Skin of body (tissue), 3 donors: ENCODE measurements at places on chromosomes 1 and 21. TPM values are rescaled to one million over a fixed set of nuclear protein-coding genes. Genes with fewer than 3 reads are reported as not detected.

The CRYBG2 gene
- 15.4 TPM for total RNA-seq

The NAV1 gene
- total RNA-seq, result 19.4 TPM

The KRTAP8-1 gene
- total RNA-seq, result 2.5 TPM

The PRKAA2 gene
- 10.6 TPM for total RNA-seq

- no peak for DNase-seq
Observed at GRCh38 chr1:74464037-74464436, 48.4 kb downstream of the LRRC53 start.

DNA sequence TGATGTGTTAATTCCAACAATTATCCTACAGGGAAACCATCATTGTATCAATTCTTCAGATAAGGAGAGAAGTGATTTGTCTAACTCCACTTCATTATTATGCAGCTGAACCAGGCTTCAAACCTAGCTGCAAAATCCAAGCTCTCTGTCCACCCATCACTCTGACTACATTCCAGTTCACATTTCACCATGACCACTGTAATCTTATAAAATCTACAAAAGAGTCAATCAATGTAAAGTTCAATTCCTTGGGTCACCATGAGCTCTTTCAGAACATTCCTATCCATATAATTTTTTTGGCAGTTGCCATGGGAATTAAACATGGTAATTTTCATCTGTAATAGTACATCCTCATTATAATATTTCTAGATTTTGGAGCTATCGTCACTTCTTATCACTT, 100.9 kb downstream of the PLPPR5 start:
- DNase-seq, result no peak

DNA sequence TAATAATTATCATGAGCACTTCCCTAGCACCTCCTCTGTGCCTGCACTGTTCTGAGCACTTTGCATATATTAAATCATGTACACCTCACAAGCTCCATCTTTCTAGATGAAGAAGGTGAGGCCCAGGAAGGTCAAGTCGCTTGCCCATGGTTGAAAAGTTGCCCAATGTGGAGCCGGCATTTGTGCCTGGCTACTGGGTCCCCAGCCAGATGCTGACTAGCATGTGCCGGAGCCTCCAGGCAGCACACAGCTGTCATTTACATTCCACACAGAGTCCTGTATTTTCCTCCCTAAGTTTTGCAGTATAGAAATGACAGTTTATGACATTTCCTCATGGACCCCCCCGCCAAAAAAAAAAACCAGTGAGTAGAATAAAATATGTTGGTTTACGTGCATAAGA, 94.3 kb downstream of the BCAR3 start:
- DNase-seq, result no peak

DNA sequence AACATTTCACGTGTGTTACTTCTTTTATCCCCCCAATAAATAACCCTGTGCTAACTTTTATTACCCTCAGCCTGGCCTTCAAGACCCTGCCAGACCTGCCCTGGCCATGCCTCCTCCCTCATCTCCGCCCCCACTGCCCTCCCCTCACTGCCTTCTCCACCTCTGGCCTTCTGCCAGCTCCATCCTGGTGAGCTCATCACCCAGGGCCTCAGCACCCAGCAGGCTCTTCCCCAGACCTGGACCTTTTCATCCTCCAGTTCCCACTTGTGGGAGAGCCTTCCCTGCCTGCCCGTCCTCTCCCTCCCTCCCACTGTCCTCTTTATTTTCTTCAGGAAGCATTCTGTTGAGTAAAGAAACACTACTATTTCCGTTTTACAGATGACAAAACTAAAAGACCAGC, 72.0 kb downstream of the SLC66A1 start:
- no peak for DNase-seq

- DNase-seq, result peak; percentile 77
Observed at GRCh38 chr1:8343464-8344001, 25.6 kb downstream of the SLC45A1 start.

- no peak for DNase-seq
Observed at GRCh38 chr1:83083589-83084224, 915.2 kb downstream of the TTLL7 start.

- DNase-seq, result no peak
Observed at GRCh38 chr1:168265596-168265995, 15.1 kb upstream of the TBX19 start.

DNA sequence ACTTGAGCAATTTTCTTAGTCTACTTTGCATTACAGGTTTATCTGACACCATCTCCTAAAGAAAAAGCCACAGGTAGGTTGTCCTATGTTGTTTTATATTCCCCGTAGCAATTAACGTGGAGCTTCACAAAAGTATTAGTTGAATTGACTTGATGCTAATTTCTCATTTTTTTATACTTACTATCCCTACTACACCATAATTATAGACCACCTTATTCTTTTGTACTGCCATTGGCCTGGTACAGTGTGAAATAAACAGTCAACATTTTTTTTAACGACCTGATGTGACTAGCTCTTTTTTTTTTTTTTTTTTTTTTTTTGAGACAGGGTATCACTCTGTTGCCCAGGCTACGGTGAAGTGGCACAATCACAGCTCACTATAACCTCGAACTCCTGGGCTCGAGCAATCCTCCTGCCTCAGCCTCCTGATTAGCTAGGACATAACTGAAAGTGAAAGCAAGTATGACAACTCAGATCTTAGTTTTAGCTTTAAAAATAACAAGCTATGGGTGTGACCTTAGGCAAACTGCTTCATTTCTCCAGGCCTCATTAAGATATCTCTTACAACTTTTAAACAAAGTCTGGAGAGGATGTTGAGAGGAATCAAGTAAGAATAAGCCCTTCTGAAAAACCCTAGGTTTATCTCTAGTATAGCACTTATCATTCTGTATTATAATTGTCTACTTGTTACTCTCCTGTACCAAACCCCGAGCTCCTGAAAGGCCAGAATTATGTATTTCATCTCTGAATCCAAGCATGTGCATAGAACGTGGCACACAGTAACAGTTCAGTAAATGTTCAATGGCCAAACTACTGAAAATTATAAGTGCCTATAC, 49.5 kb downstream of the LUZP1 start:
- DNase-seq, result no peak

GRCh38 chr1:93537924-93538323, 90.0 kb downstream of the FNBP1L start:
- DNase-seq, result no peak

GRCh38 chr1:248114890-248115289, 19.9 kb downstream of the OR2L13 start:
- DNase-seq, result no peak

DNA sequence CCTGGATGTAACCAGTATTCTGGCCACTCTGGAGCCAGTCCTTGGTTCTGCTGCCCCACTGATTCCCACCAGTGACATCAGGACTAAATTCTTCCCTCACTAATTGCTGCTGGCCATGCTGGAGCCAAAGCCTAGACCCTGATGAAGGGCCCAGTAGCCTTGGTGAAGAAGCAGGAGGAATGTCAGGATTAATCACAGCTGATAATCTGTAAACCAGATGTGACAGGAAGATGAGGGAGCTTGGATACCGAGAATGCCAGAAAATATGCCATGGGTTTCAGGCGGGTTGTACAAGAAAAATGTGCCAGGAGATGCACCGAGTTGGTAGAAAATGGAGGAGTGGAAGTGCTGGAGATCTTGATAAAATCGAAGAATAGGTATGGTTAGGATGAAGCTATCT, 119.0 kb upstream of the PPP2R5A start:
- no peak for DNase-seq

DNA sequence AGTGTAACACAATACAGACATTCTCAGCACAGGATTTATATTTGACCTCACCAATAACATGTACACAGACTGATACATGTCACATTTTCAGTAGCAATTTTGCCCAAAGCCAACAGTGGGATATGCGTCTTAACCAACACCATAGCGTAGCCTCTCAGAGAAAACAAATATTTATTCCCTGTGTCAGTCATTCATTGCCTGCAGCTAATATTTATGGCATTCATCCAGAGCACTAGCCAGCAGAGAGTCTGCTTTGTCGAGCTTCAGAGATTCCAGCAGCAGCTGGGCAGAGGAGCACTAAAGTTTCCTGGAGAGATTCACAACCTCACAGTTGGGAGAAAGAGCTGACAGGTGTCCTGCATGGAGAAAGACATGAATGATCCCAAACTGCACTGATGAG, 400.7 kb upstream of the DAB1 start:
- no peak for DNase-seq
